ENCODE measurements at places on chromosomes 11 and 22.
A peak's percentile ranks its signal among the peaks of the same experiment; 100 is the strongest.

DNA sequence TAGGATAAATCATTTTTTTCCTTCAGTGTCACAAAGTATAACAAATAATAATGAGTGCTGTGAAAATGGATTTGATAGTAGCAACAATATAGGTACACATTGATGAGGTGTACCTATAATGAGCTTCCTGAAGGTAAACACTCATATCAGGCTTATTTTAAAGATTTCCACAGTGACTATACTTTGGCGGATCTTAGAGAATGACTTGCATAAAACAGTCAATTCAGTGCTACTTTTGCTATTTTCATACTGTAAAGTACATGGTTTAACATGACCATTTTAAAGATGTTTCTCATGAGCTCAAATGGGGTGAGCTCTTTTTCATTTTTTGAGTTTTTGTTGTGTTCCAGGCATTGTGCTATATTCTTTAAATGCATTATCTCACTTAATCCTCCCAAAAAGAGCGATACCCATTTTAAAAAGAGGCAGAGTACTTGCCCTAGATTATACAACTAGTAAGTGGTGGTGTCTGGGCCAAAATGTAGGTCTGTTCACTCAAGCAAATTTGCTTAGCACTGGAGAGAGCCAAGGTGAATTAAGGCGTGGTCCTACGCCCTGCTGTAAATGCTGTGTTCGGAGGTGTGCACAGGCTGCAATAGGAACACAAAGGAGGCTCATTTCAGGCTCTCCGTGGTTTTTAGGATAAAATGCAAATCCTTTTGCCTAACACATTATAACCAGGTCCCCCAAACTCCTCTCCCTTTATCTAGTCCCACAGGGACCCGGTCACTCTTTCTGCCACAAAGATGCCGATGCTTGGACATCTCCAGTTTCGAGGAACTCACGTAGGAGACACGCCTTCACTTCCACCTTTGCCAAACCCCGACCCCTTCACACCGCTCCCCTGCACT is 617 bp upstream of the ALKBH3 start:
- no peak for DNase-seq

GRCh38 chr11:115941481-115941993 is 437.3 kb upstream of the CADM1 start:
- DNase-seq, result no peak

GRCh38 chr11:130514316-130514715 is 65.9 kb downstream of the ADAMTS15 start:
- no peak for DNase-seq

DNA sequence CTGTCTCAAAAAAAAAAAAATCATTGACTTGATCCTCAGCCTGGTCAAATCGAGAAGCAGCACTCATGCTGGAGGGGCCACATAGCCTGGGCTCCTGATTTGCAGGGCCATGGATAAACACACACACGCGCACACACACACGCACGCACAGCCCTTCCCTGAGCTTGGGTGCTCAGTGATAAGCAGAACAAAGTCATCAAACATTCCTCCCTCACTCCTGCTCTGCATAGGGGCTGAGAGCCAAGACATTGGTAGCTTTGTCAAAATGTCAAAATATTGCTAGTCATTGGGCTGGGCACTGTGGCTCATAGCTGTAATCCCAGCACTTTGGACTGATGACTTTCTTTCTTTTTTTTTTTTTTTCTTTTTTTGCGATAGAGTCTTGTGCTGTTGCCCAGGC is 34.0 kb upstream of the A4GALT start:
- DNase-seq, result no peak

GRCh38 chr11:57327721-57328120 is 3.0 kb upstream of the TNKS1BP1 start:
- no peak for DNase-seq

- peak; percentile 47 for DNase-seq
Measured at GRCh38 chr11:72091292-72091691, 10.6 kb downstream of the LRRC51 start.

DNA sequence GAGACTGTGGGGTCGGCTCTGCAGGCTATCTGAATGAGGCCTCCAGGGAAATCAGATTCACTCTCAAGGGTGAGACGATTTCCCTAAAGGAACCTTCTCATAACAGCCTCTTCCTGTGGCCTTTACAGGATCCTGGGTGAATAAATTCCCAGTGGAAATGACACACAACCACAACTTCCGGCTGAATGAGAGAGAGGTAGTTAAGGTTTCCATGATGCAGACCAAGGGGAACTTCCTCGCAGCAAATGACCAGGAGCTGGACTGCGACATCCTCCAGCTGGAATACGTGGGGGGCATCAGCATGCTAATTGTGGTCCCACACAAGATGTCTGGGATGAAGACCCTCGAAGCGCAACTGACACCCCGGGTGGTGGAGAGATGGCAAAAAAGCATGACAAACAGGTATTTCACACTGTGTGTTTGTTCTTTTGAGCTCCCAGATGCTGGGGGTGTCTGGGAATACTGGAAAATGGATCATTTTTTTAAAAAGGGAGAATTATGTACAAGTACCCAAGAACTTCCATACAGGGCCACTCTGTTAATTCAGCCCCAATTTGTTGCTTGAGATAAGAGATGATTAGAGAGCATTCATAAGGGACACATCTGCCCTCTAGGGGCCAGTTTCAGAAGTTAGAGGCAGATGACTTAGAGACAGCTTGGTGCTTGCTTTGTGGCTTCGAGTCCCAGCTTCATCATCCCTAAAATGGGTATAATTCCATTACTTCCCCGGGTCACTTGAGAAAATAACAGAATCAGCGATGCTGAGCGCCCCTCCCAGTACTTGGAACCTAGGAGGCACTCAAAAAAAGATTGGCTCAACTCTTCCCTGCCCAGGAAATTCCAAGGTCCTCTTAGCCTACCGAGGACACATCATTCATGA is 10.2 kb downstream of the SERPIND1 start:
- DNase-seq, result no peak

- DNase-seq, result no peak
Measured at GRCh38 chr22:36835903-36836302, 19.1 kb upstream of the PVALB start.

DNA sequence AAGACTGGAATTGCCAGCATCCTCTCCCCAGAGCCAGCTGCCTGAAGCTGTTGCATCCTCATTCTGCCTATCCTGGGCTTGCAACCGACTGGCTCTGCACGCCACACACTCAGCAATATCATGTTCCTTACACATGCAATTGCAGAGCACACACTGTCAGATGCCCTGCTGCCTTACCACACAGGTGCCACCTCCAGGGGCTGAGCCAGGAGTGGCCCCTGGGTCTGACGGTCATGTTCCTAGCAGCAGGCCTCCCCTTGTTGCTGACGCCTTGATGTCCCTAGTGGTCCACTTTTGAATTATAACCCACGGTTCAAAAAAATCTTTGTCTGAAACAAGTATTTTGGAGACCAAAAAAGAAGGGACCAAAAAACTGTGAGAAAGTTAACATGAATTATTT is 18.5 kb upstream of the OR8B8 start:
- DNase-seq, result no peak

DNA sequence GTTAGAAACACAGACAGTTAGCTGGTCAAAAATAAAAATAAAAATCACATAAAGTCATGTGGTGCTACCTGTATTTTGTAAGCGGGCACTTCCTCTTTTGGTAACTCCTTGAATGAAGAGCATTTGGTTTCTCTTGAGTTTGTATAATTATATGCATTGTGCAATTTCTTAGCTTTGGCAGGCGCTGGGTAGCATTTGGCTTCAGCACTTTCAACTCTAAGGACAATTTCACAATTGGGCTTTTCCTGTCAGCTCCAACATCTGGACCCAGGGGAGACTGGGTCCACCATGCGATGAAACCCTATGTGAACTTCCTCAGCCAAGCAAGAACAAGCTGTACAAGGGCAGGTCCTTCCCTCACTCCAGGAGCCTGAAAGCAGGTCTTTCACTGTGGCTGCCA is 169.1 kb downstream of the RRAS2 start:
- DNase-seq, result no peak

DNA sequence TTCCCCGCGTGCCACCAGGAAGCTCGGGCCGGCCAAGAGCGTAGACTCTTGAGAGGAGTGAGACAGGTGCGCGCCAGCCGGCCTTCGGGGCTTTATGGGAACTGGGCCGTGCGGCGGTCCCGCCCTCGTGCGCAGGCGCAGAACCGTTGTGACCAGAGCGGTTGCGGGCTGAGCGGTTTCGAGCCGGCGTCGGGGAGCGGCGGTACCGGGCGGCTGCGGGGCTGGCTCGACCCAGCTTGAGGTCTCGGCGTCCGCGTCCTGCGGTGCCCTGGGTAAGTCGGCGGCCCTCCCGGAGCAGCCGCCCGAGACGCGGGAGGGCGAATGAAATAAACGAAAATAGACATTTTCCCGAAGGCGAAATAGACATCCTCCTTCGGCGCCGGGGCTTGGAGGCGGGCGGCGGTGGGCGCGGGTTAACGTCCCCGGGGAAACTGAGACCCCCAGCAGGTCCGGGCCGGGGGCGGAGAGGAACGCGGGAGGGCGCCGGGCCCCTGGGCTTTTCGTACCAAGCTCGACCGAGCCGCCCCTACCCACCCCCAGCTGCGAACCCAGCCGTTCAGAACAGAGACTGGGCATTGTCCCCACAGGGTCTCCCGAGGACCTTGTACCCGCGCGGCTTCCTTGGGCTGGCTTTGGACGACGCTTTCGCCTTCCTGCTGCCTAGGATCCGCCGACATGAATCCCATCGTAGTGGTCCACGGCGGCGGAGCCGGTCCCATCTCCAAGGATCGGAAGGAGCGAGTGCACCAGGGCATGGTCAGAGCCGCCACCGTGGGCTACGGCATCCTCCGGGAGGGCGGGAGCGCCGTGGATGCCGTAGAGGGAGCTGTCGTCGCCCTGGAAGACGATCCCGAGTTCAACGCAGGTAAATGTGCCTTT is at the start of gene ASRGL1:
Gene ASRGL1 (plus strand): TSS at position 146 of the 879 bp plus-strand sequence. CDS start 530 bp downstream, at position 676.
- no peak for DNase-seq

- DNase-seq, result no peak
Measured at GRCh38 chr11:18987454-18988231, 48.4 kb upstream of the MRGPRX1 start.

DNA sequence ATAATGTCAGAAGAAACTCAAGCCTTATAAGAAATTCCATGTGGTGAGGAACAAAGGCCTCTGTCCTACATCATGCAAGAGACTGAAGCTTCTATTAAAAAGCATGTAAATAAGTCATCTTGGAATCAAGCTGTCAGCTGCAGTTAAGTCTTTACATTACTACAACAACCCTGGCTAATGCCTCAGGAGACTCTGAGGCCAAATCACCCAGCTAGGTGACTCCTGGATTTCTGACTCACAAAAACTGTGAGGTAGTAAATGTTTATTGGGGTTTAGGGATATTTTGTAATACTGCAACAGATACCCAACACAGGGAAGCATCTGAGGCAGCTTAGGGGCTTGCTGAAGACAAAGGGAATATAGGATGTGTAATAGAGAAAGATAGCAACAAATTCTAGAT is 89.6 kb downstream of the C11orf87 start:
- DNase-seq, result no peak

GRCh38 chr11:71490731-71491390 is 36.2 kb upstream of the KRTAP5-7 start:
- DNase-seq, result no peak

- DNase-seq, result no peak
Measured at GRCh38 chr11:102783016-102783415, 2.6 kb upstream of the MMP10 start.

DNA sequence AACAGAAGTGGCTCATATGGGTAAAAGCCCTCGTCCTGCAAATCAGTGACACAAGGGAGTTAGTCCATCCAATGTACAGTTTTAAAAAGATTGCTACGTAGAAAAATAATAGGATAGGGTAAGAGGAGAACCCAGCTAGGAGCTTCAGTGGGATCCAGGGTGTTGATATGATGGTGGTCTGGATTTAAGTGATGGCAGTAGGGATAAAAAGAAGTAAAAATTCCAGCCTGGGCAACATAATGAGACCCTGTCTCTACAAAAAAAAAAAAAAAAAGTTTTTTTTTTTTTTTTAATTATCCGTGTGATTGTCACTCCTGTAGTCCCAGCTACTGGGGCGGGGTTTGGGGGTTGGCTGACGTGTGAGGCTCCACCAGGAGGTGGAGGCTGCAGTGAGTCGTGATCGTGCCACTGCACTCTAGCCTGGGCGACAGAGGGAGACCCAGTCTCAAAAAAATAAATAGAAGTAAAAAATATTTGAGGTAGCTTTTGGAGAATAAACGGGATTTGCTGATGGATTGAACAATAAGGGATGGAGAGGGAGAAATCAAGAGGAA is 7.0 kb upstream of the L3MBTL2 start:
- no peak for DNase-seq

DNA sequence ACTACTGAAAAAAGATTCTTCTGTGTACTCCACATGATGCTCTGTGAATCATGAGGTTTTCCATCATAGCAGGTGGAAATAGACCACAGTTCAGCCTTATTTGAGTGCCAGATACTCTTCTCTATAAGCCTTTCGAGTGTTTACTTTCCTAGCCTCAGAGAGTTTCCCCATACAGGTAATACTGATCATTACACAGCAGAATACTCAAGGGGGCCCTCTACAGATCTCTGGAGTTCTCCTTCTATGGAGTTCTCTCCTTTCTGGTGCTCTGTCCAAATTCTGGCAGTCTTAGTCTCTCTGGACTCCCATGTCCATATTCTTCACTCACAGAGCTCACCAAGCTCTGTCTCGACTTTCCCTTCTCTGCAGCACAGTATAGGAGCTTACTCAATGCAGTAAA is 175.7 kb upstream of the CARD18 start:
- DNase-seq, result no peak

GRCh38 chr11:126267650-126268049 is 1.0 kb downstream of the SRPRA start:
- no peak for DNase-seq

DNA sequence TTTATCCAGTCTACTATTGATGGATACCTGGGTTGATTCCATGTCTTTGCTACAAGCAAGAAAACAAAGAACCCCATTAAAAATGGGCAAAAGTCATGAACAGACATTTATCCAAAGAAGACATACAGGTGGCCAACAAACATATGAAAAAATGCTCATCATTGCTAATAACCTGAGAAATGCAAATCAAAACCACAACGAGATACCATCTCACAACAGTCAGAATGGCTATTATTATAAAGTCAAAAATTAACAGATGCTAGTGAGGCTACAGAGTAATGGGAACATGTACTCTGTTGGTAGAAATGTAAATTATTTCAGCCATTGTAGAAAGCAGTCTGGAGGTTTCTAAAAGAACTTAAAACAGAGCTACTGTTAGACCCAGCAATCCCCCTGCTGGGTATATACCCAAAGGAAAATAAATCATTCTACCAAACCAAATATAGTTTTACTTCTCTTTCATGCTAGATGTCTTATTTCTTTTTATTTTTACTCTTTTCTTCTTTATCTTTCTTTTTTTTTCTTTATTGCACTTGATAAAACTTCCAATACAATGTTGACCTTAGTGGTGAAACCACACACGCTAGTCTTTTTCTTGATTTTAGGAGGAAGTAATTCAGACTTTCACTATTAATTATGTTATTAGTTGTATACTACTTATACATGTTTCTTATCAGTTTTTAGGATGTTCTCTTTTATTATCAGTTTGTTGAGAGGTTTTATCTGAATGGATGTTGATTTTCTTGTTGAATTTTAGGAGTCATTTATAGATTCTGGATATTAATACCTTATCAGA is 14.3 kb downstream of the TRIM22 start:
- no peak for DNase-seq

- no peak for DNase-seq
Measured at GRCh38 chr11:96105944-96106343, 182.0 kb upstream of the MTMR2 start.
